ENCODE measurements at places on chromosomes 13 and 19.
A peak's percentile ranks its signal among the peaks of the same experiment; 100 is the strongest.

DNA sequence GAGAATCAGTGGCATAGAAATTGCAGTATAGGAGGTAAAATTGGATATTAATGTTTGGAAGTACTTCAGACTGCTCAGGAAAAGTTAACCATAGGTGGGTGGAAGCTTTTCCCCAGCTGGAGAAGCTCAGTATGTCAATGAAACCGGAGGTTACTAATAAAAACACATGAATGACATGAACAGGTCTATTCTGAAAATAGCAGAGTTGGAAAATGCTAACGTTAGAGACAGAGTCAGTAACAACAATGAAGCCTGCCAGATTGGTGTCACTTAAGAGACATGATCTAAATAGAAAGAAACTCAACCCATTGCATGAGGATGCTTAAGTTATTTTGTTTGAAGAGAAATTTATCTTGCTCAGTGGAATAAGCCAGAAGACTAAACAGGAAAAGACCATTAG, 364.5 kb downstream of the DNAJC15 start:
- DNase-seq: no peak

GRCh38 chr19:13172346-13173138, 22.3 kb downstream of the IER2 start:
- DNase-seq: no peak

DNA sequence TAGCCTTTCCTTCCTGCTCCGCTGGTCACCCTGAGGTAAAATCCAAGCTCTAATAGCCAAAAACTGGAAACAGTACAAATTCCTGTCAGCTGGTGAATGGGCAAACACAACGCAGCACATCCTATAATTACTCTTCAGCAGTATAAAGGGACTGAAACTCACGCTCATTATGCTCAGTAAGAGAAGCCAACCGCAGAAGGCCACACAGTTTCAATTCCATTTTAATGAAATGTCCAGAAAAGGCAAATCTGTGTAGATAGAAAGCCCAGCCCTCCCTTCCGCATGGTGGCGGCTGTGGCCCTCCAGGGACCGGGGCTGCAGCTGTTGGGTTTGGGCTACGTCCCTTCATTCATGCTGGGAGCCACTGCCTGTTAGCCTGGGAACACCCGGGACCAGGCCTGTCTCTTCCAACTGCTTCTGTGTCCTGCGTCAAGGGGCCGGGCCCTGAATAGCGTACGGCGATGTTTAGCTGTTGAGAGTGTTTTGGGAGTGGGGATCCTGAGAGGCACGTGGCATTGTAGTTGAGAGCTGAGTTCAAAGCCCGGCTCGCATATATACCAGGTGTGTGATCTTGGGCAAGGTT, 23.5 kb downstream of the NKPD1 start:
- no peak for DNase-seq

DNA sequence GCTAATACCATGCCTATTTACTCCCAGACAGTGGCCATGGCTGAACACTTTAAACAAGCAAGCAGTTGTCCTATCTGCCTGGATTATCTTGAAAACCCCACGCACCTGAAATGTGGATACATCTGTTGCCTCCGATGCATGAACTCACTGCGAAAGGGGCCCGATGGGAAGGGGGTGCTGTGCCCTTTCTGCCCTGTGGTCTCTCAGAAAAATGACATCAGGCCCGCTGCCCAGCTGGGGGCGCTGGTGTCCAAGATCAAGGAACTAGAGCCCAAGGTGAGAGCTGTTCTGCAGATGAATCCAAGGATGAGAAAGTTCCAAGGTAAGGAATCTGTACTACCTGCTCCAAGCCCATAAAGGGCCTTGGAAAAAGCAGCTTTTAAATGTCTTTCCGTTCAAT, 8.6 kb downstream of the RFPL4AL1 start:
- peak; percentile 11 for DNase-seq

DNA sequence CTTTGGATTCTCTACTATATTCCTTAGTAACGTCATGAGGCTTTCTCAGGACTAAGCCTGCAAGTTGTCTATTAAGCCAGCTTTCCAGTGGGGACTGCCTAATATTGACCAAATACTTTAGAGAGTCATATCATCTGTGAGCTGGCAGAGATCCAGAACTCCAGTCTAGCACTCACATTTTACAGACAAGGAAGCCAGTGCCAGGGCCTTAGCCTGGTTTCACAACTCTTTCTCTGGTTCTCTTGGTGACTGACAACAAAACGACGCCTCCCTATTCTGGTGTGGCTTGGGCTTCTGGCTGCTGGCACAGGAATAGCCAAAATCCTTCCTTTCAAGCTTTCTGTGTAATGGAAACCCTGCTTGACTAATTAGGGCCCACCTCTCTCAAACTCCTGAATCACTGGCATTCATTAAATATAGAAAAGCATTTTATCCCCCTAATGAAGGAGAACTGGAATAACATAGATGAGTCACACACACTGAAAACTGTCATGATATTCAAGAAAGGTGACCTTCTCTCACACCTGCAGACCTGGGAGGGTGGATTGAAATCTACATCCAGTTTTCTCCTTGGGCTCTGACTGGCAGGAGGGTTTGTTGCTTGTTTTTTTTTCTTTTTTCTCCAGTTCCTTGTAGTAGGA, 75.2 kb upstream of the UBL3 start:
- no peak for DNase-seq

GRCh38 chr19:33508941-33509614, 12.5 kb downstream of the PEPD start:
- DNase-seq: no peak

GRCh38 chr13:31172535-31172934, 10.8 kb upstream of the HSPH1 start:
- DNase-seq: no peak

DNA sequence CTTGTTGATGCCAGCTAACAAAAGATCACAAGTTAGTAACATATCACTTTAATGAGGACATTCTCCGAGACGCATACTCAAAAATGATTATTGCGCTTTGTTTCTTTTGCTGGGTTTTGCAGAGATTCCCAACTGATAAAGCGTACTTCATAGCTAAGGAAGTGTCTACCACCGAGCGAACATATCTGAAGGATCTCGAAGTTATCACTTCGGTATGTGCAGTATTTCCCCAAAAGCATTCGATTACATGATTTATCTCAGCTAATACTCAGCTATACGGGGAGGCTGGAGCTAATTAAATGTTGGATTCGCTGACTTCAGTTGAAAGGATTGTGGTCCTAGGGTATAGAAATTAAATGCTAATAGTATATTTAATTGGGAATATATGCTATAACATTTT, 166.3 kb downstream of the STK24 start:
- DNase-seq: no peak

GRCh38 chr19:35279985-35280821, 2.1 kb upstream of the HAMP start:
- no peak for DNase-seq

DNA sequence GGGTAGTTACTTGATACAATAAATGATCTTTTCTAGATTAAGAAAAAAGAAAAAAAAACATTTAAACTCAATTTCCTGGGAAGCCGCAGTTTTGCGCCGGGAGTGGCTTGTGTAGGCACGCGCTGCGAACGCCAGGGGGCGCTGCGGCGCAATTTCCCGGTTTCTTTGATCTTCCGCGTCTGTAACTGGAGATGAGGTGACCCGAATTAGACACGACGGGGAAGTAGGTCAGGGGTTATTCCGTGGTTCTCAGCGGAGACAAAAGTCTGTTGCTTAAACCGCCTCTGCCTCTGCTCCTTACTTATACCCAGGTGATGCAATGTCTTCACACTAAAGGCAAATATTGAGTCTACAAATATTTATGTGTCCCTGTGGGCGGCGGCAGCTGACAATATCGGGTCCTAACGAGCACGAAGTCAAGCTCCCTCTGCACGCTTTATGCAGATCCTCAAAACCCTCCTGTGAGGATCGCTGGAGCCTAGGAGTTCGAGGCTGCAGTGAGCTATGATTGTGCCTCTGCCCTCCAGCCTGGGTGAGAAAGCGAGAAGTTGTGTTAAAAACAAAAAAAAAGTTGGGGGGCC, 15.2 kb downstream of the STXBP2 start:
- peak; percentile 66 for DNase-seq

DNA sequence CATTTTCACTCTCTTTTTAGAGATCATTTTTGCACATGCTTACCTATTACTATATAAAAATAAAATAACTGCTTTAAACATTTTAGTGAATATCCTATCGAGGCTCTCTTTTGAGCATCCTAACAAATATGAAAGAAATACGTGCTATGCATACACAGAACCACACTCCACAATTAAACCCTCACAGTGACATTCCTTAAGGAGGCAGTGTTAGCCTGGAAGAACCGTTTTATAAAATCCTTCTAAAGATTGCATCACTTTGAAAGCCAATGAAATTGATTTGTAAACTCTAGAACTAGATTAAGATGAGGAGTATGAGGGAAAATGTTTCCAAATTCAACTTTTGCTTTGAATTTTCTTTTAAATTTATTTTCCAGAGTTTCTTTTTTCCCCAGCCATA, 11.1 kb upstream of the ENOX1 start:
- no peak for DNase-seq

- DNase-seq: no peak
Observed at GRCh38 chr13:94384231-94384905, 95.1 kb downstream of the DCT start.

GRCh38 chr19:48606463-48607358, at the start of gene SPACA4:
Gene SPACA4, plus strand, starts transcription at chr19:48606742. Its CDS starts 237 bp downstream, at chr19:48606979.
- no peak for DNase-seq

- DNase-seq: no peak
Observed at GRCh38 chr19:15759962-15760565, 22.3 kb downstream of the OR10H3 start.

DNA sequence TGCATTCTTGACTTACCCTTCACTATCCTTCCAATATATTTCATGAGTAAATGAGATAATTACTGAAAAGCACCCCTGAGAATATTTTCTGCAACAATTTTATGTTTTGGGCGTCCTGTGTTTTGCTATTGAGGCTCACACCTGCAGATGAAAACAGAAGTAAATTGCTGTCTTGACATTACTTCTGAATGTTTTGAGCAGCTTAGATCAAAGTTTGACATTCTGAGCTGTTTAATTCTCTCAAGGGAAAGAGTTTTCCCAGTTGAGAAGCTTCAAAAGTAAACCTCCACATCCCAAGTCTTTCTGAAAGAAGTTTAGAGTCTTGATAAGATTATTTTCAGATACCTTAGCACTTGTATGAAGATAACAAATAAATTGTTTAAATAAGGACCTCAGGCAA, 1667.2 kb upstream of the SLC10A2 start:
- DNase-seq: no peak

GRCh38 chr13:76223565-76223964, 587.4 kb downstream of the LMO7 start:
- peak; percentile 1 for DNase-seq

GRCh38 chr19:3420909-3421619, 54.7 kb downstream of the NFIC start:
- DNase-seq: no peak

- DNase-seq: no peak
Observed at GRCh38 chr13:26614721-26615120, 57.2 kb downstream of the WASF3 start.

DNA sequence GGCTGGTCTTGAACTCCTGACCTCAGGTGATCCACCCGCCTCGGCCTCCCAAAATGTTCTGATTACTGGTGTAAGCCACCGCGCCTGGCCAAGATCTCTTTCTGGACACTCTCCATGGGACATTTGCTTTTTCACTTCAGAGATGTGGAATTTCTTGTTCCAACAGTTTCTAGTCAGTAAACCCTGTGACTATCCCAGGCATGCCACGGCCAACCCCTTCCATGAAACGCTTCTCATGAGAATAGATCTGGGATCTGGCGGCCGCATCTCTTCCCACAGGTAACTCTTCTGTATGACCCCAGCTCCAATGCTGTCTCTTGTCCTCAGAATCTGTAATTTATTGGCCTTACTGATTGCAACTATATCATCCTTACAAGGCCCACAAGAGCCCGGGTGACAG, 16.2 kb downstream of the PLPP2 start:
- DNase-seq: no peak

Data from NT2/D1 (cell line).